Temporal lobe (tissue), 4 donors: ENCODE measurements at places on chromosomes 12 and 14. TPM values are rescaled to one million over a fixed set of nuclear protein-coding genes. Genes with fewer than 3 reads are reported as not detected.

The AGAP2 gene
- 40.6 TPM for total RNA-seq

The CISTR gene
- not detected for total RNA-seq

The ASPG gene
- under 0.01 TPM for total RNA-seq

The PYGL gene
- 8.1 TPM for total RNA-seq

The FGF6 gene
- not detected for total RNA-seq

The CYP46A1 gene
- total RNA-seq = 6.1 TPM

The SCN8A gene
- 50.6 TPM for total RNA-seq

The CLEC1B gene
- total RNA-seq = not detected
